Mesenteric fat pad (tissue), 1 donor: ENCODE measurements at places on chromosomes 16 and 17. TPM values are rescaled to one million over a fixed set of nuclear protein-coding genes. Genes with fewer than 3 reads are reported as not detected.

- no peak for DNase-seq
These were observed 6.2 kb downstream of the ATP6V0D1 start for GRCh38 chr16:67474551-67475455.

DNA sequence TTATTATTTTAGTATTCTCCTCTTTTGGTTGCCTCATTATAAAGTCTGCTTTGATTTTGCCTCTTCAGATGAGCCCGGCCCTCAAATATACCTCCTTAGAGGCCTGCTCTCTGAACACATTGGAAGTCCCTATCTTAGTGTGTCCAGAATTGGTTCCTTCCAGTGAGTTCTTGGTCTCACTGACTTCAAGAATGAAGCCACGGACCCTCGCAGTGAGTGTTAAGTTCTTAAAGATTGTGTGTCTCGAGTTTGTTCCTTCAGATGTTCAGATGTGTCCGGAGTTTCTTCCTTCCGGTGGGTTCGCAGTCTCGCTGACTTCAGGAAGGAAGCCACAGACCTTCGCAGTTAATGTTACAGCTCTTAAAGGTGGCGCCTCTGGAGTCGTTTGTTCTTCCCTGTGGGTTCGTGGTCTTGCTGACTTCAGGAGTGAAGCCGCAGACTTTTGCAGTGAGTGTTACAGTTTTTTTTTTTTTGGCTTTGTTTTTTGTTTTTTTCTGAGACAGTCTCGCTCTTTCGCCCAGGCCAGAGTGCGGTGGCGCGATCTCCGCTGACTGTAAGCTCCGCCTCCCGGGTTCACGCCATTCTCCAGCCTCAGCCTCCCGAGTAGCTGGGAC lies 45.8 kb upstream of the NOS2 start:
- DNase-seq = no peak

DNA sequence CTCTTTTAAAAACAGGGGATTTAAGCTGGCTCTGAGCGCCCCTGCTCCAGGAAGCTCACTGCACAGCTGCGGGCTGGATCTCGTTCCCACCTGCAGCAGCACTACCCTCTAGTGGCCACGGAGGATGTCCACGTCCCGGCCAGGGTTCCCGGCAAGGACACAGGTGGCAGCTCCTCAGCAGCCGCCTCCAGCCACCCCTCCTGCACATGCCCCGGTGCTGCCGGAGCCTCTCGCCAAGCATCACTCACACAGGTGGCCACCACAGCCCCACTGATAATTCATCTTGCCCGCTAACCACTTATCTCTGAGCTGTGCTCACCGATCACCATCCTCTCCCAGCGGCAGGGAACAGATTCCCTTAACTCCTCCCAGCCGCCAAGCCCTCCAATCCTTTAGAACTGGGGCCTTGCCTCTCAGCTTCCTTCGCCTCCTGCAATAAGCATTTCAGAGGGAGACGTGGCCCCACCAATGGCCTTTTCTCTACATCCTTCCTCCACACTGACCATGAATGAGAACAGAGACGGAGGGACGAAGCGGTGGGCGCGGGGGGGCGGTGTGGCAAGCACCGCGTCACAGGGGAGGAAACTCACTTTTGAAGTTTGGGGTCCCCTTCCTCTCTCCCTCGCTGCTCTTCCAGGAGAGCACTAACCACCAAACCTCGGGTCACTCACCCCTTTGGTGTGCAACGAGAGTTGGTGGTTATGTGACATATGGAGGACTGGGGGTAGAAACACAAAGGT lies 222.1 kb downstream of the RBFOX3 start:
- no peak for DNase-seq

DNA sequence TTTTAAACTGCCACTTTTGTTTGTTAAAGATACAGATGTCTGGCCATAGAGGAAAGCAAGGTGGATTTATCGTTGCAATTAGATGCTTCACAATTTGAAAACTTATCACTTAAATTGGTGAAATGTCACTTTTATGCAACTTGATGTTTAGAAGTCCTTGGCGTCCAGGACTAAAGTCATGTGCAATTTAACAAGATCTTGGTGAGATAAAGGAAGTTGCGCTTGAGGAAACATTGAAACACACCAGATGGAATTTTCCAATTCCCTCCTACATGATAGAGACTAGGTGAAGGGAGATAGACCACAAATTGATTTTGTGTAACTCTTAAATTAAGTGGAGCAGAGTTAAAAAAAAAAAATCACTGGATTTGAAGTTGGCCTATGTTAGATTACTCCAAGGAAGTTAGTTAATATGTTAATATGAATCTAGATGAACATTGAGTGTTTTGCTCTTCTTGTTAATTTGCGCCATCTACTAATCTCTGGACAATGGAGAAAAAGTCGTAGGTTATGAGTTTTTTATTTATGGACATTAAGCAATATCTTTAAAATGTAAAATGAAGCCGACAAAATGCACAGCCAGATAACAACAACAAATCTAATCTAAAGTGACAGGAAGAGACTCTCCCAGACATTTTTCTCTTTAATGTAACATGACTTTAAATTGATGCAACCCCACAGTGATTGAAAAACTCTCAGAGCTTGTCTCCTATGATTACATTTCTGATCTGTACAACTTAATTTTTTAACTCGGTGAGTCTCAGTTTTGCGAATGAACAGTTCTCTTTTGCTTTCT lies 119.6 kb downstream of the WWOX start:
- no peak for DNase-seq

DNA sequence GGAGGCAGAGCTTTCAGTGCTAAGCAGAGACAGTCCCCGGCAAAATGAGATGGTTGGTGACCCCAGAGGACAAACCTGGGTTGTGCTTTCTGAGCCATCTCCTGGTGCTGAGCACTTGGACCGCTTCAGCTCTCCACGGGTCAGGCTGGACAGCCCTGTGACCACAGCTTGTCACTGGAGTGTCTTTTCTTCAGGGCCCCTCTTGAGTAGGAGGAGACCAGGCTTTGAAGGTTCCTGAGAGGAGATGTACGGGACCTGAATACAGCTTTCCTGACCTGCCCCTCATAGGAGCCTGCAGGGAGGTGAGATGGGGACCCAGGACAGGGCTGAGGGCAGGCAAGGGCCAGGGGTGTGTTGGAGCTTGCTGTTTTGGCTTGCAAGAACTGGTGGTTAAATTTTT lies 17.8 kb upstream of the ADGRG1 start:
- DNase-seq = peak; percentile 72

Gene PITPNM3
- total RNA-seq = 1.1 TPM

Gene CLEC16A
- 27.5 TPM for total RNA-seq

DNA sequence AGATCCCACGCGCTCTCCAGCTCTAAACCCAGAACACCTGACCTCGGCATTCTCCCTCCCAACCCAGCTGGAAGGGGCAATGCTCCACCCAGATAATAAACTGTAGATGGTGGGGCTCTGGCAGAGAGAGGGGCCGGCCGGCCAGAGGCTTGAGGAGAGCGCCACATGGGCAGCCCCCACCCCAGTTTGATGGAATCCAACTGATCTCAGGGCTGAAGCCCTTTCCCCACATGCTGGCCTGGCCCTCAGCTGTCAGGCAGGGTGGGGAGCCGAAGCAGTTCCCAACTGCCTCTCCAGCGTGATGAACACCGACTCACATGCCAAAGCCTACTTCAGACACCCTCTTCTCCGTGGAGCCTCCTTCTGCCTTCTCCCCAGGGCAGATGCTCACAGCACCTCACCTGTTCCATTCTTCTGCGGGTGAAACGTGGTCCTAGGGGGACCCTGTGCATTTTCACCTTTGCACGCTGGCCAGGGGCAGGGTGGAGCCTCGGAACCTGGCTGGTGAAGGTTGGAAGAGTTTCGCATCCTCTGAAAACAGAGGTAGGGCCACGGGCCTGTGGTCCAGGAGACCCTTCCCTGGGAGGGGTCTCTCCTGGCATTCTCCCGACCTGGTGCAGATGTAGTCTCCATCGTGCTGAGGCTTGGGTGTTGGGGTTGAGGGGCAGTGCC lies 65.7 kb upstream of the ZNF469 start:
- no peak for DNase-seq

- DNase-seq = no peak
These were observed 1.4 kb upstream of the PIK3R5 start for GRCh38 chr17:8966926-8967325.

DNA sequence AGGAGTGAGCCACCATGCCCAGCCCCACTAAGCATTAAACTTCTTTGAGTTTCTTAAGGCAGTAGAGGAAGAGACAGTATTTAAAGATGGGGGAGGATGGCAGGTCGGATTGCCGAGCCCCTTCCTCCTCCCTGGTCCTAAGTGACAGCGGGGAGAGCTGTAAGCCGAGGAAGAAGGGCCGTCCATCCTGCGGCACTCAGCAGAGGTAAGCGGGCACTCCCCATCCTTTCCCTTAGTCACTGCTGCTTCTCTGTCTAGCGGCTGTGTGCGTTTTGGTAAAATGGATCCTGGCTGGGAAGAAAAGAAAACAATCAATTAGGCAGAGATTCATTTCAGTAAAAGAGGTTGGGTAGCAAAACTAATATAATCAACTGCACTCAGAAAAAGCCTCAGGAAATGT lies 13.9 kb downstream of the DNAAF1 start:
- DNase-seq = no peak

Gene ALOX15
- total RNA-seq = not detected

DNA sequence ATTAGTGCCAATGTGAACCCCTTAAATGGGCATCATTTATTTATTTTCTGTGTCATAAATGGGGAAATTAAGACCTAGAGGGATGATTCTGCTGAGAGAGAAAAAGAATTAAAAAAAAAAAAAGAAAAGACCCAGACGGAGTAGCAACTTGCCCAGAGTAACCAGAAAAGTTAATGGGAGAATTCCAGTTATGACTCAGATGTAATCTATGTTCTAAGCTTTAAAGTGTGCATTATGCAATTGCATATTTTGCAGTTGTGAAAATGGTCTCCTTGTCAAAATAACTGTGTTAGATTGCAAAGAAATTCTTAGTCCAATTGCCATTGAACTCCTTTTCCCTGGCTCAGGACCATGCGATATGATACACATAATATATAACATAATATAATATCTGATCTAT lies 38.6 kb upstream of the TBX2 start:
- no peak for DNase-seq

DNA sequence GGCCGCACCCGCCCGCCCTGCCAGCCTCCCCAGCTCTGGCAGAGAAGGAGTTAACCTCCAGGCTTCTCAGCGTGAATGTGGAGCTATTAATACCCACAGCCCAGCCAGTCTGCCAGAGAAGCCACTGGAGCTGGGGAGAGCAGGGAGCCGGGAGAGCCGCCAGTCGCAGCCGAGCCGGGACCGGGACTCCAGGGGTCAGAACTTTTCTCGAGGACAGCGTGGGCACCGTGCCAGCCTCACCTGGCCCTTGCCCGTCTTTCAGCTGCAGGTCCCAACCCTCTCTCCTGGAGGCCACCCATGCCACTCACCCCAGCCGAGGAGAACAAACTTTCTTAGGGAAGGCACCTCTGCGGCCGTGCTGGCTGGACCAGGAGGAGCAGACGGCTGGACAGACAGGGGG lies 33.8 kb upstream of the SBK1 start:
- DNase-seq = no peak

- DNase-seq = no peak
These were observed 9.5 kb upstream of the METTL22 start for GRCh38 chr16:8611886-8612600.

GRCh38 chr16:10180771-10181163 lies 1.5 kb downstream of the GRIN2A start:
- DNase-seq = no peak
